CD8-positive, alpha-beta memory T cell (primary cell): ENCODE measurements at places on chromosomes 3 and 15. TPM values are rescaled to one million over a fixed set of nuclear protein-coding genes. Genes with fewer than 3 reads are reported as not detected.

DNA sequence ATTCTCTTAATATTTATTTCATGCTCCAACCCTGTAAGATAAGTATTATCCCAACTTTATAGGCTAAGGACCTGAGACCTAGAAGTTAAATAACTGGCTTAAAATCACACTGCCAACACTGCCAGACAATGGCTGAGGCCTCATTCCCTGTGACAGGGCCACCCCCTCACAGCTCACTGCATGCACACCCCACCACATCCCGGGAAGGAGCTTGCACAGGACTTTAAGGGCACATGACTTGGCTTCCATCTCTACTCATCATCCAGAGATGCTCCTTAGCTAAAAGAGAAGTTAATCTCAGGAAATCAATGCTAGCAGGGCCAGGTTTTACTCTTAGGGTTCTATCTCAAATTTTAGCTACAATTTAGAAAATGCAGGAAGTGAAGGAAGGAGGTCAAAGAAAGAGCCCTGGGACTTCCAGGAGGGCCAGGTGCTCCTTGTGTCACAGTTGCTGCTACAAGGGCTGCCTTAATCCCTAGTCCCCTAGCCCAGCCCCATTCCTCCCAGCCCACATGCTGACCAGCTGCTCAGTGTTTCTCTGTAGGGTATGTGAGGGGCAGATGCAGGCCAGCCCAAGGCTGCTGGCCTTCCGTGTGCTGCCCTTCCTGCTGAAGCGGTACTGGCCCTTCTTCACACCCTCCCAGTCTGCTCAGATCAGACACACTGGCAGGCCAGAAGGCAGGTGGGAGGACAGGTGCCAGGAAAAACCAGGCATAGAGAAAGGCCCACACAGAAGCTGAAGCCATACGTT is 53.5 kb downstream of the WWTR1 start:
- H3K36me3 ChIP-seq, result no peaks in the 10 kb centered on the region
- no peak for DNase-seq
- H3K4me1 ChIP-seq, result no peaks in the 10 kb centered on the region
- no peak overlapping the region for H3K27ac ChIP-seq
- no peak overlapping the region for H3K4me3 ChIP-seq

- DNase-seq, result no peak
- no peaks in the 10 kb centered on the region for H3K36me3 ChIP-seq
- no peaks in the 10 kb centered on the region for H3K4me1 ChIP-seq
Observed at GRCh38 chr15:59013246-59013873, 25.9 kb downstream of the RNF111 start.

- H3K4me3 ChIP-seq, result no peak overlapping the region
- peaks cover 20% of the 10 kb centered on the region for H3K36me3 ChIP-seq
- DNase-seq, result no peak
- no peak overlapping the region for H3K27ac ChIP-seq
- no peaks in the 10 kb centered on the region for H3K27me3 ChIP-seq
Observed at GRCh38 chr15:67175643-67176071, 78.8 kb downstream of the AAGAB start.

GRCh38 chr15:55915221-55915620 is 78.2 kb downstream of the NEDD4 start:
- DNase-seq, result no peak
- H3K4me3 ChIP-seq, result no peak overlapping the region
- no peaks in the 10 kb centered on the region for H3K27me3 ChIP-seq
- no peaks in the 10 kb centered on the region for H3K36me3 ChIP-seq
- no peak overlapping the region for H3K27ac ChIP-seq
- no peaks in the 10 kb centered on the region for H3K4me1 ChIP-seq

- H3K36me3 ChIP-seq, result no peaks in the 10 kb centered on the region
- no peaks in the 10 kb centered on the region for H3K4me1 ChIP-seq
- no peak overlapping the region for H3K27ac ChIP-seq
- no peak overlapping the region for H3K4me3 ChIP-seq
- no peak for DNase-seq
Observed at GRCh38 chr3:171865191-171865865, 22.2 kb downstream of the TMEM212 start.

DNA sequence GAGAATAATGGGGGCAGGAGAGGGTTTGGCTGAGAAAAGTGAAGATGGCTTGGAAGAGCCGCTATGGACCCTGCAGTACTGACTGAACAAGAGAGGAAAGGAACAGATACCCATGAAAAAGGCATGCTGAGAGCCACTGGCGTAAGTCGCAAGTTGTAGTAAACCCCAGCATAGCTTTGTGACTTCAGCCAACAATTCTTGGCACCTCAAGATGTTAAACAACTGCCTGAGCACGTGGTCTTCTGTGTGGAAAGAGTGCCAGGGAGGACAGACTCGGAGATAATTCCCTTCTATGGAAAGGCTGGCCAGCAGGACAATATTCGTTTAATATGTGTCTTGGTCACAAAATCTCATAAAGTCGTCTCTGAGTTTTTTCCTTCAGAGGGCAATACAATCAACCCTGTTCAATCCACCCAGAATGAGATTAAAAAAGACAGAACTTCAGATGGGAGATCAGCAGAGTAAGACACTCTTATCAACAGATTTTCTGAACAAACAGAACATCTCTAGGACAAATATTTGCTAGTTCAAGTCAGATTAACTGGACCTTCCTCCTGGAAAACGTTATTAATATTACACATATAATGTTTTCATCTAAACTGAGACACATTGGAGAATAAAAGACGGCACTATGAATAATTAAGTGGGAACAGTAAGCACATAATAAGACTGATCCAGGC is 49.2 kb downstream of the NEK10 start:
- H3K4me3 ChIP-seq, result no peak overlapping the region
- no peak for DNase-seq
- H3K36me3 ChIP-seq, result no peaks in the 10 kb centered on the region

- H3K27me3 ChIP-seq, result no peaks in the 10 kb centered on the region
- H3K36me3 ChIP-seq, result no peaks in the 10 kb centered on the region
- no peaks in the 10 kb centered on the region for H3K4me1 ChIP-seq
- no peak for DNase-seq
Observed at GRCh38 chr3:102124704-102125103, 275.4 kb downstream of the NFKBIZ start.

GRCh38 chr3:115217292-115217677 is 70.2 kb upstream of the ZBTB20 start:
- no peaks in the 10 kb centered on the region for H3K27me3 ChIP-seq
- no peak overlapping the region for H3K27ac ChIP-seq
- H3K4me1 ChIP-seq, result no peaks in the 10 kb centered on the region
- no peak overlapping the region for H3K4me3 ChIP-seq

DNA sequence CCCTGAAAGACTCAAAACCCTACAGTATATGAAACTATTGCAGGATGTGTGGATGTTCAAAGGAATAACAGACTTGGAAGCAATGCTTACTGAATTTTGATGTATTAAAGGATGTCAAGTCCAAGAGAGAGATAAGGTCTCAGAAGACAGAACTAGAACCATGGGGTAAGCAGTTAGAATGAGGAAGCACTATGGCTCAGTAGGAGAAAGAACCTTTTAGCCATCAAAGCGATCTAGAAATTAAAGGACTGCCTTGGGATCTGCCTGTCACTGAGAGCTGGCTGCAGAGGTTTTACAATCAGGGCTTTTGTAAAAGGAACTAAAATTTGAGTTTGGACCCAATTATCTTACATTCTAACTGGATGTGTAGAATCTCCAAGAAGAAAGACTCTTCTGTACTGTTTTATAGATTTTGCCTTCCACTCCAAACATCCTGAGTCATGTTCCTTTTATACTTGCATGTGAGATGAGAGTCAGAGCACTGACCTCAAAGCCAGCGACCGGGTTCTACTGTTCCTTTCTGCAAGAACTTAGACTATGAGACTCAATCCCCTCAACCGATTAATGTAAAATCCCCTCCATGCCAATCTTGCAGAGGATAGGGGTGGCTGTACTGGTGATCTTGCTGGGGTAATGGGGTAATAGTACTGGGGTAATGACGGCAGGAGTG is 412.3 kb upstream of the TPRG1 start:
- H3K27ac ChIP-seq, result no peak overlapping the region
- no peaks in the 10 kb centered on the region for H3K27me3 ChIP-seq
- no peaks in the 10 kb centered on the region for H3K36me3 ChIP-seq
- no peak for DNase-seq
- no peak overlapping the region for H3K4me3 ChIP-seq
- H3K4me1 ChIP-seq, result no peaks in the 10 kb centered on the region

- no peak overlapping the region for H3K4me3 ChIP-seq
- H3K27me3 ChIP-seq, result no peaks in the 10 kb centered on the region
- no peaks in the 10 kb centered on the region for H3K4me1 ChIP-seq
- no peak overlapping the region for H3K27ac ChIP-seq
Observed at GRCh38 chr3:28934126-28934813, 346.6 kb upstream of the RBMS3 start.

DNA sequence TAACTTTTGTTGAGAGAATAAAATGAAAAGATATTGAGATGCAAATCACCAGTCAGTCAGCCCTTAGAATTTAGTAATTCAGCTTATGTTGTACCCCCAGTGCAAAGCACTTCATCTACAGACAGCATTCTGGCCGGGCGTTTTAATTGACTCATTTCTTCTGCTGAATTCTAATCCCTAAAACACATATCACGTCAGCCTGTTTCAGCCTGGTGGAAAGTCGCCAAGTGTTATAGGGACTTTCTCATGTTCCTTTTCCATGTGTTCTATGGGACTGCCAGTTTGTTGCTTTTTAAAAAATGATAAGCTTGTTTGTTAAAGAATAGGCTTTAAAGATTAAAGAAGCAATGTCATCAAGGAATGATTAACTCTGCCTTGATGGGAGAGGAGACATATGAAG is 169.7 kb upstream of the BFSP2 start:
- H3K27ac ChIP-seq, result no peak overlapping the region
- H3K27me3 ChIP-seq, result no peaks in the 10 kb centered on the region
- DNase-seq, result no peak
- no peak overlapping the region for H3K4me3 ChIP-seq

DNA sequence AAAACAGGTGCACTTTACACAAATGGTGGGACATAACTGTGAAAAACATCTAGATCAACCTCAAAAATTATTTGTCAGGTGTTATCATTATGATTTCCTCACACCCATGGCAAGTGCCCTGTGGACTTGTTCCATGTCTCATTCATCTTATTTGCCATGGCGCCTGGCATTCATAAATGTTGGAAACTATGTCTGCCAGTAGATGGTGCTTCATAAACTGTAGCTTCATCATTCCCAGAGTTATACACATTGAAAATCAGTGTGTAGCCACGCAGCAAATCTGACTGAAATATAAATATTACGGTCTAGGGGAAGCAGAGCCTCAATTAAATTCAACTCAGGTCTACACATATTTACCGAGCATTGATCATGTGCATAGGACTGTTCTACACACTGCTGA is 90.7 kb downstream of the IMPG2 start:
- H3K27ac ChIP-seq, result no peak overlapping the region
- H3K36me3 ChIP-seq, result no peaks in the 10 kb centered on the region
- H3K27me3 ChIP-seq, result no peaks in the 10 kb centered on the region
- no peak overlapping the region for H3K4me3 ChIP-seq

DNA sequence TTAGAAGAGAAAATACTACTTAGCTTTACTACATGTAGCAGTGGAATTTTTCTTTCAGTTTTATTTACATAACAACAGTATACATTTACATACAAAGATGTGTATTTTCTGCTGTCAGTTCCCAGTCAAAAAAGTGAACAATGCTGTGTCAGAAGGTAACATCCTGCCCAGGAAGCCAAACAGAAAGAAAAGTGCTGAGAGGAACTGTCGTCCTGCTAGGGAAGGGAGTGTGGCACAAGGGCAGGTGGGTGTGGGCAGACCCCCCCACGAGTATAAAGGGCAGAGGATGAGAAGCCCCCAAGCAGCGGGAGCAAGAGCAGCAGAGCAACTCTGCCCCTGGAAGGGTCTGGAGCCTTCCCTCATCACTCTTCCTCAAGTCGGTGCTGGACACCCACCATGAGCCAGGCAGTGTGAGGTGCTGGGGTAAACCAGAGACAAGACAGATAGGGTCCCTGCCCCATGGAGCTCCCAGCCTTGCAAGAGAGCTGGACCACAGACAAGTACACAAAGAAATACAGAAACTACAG is 39.7 kb downstream of the TBC1D2B start:
- H3K36me3 ChIP-seq, result peaks cover 6% of the 10 kb centered on the region
- no peak overlapping the region for H3K27ac ChIP-seq
- no peak overlapping the region for H3K4me3 ChIP-seq
- no peak for DNase-seq
- H3K27me3 ChIP-seq, result no peaks in the 10 kb centered on the region

GRCh38 chr3:78165876-78166275 is 1126.0 kb downstream of the ROBO2 start:
- H3K4me1 ChIP-seq, result no peaks in the 10 kb centered on the region
- H3K36me3 ChIP-seq, result no peaks in the 10 kb centered on the region
- DNase-seq, result no peak
- H3K4me3 ChIP-seq, result no peak overlapping the region
- H3K27me3 ChIP-seq, result no peaks in the 10 kb centered on the region

GRCh38 chr3:193730976-193731375 is 138.0 kb downstream of the OPA1 start:
- no peaks in the 10 kb centered on the region for H3K4me1 ChIP-seq
- no peaks in the 10 kb centered on the region for H3K27me3 ChIP-seq
- no peak overlapping the region for H3K4me3 ChIP-seq
- no peaks in the 10 kb centered on the region for H3K36me3 ChIP-seq

Gene AADAC
- polyA plus RNA-seq, result not detected

Gene NGRN
- 45.8 TPM for polyA plus RNA-seq

Gene LRCH3
- 26.5 TPM for polyA plus RNA-seq

Gene SPTBN5
- not detected for polyA plus RNA-seq
